ENCODE measurements at places on chromosomes 5 and 9.
A peak's percentile ranks its signal among the peaks of the same experiment; 100 is the strongest.

DNA sequence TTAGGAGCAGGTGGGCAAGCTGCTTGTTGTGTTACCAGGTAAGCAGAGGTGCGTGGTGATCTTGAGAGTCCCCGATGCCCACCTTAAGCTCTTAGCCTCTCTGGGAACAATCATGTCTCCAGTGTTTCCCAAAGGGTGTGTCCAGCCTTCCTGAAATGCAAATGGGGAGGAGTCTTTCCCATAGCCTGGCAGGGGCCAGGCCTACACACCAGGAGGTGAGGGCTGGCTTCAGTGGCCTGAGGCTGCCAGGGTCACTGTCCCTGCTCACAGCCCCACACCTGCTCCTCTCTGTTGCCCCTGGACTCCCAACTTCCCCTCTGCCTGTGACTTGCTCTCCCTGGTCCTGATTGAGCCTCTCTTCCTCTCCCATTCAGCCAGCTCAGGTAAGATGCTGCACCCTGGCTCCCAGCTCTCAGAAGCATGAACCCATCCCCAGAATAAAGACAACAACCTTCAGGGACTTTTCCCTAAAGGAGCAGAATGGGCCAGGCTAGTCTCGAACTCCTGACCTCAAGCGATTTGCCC, 65.7 kb upstream of the PHYKPL start:
- DNase-seq: no peak

GRCh38 chr9:134612309-134612708, 29.3 kb upstream of the COL5A1 start:
- no peak for DNase-seq

GRCh38 chr9:127866535-127866934, 10.9 kb downstream of the AK1 start:
- DNase-seq: no peak

DNA sequence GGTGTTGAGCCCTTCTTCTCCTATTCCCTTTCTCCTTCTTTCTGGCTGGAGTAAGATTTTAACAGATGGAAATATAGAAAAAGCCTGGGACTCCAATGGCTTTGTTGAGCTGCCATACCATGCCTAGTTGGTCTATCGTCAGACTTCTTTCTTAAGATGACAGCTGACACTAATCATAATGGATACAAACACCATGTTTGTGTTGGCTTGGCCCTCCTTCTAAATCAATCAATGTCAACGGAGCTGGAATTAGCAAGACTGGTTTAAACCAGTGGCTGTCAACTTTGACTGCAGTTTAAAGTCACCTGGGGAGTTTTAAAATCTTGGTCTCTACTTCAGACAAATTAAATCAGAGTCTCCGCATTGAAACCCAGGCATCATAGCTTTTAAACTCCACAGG, 264.5 kb upstream of the PRR16 start:
- DNase-seq: no peak

DNA sequence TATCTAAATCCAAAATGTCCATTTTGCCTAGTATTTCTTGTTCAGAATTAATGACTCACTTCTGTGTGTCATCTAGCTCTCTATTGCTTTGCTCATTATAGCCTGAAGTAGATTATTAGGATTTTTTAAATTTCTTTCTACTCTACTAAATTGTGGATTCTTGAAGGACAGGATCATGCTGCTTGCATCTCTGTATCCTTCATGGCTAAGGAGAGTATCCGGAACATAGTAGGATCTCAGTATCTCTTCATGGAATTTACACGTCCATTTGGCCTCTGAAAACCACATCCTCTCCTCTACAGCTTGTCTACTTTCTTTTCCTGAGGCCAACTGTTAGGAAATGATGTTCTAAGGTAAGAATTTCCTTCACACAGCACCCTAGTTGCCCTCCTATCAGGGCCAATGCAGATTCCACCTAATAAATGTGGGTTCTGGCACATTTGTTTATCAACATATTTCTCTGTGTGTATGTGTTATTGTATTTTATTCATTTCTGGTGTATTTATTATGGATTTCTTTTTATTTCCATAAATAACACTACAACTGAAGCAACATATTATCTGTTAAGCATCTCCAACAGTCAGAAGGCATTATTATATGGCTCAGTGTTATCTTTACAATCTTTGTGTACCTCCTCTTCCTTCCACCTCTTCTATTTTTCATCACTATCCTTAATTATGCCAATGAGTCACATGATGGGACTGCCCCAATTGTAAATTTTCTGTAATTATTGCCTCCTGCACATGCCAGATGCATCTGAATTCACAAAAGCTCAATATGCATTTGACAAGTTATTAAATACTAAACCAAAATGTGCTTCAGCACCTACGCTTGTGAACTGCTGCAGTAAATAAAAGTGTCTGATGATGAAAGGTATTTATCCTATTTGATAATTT, 557.8 kb upstream of the TLE4 start:
- DNase-seq: no peak

DNA sequence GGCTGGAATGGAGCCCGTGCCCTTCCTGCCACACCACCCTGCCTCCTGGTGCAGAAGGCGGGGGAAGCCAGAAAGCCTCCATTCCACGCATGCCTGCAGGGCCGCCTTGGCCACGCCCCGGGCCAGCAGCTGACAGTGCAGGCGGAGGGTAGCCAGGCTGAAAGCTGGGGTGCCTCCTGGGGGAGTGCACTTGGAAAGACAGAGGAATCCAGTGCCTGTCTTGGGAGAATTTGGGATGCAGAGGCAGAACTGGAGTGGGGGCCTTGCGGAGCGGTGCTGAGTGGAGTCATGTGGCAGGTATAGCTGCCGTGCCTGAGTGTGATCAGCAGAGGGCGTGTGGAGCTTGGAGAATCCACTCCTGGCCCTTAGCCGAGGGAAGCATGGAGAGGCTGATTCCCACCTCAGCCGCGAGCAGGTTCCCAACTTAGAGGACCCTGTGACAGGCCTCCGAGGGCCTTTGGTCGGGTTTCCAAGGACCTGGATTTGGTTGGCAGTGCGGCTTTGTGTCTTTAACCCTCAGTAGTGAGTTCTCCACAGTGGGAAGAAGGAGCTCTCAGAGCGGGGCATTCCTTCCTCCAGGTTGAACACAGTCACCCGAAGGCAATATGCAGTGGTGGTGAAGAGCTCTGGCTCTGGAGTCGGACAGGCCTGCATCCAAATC, 9.1 kb upstream of the URM1 start:
- peak; percentile 35 for DNase-seq

DNA sequence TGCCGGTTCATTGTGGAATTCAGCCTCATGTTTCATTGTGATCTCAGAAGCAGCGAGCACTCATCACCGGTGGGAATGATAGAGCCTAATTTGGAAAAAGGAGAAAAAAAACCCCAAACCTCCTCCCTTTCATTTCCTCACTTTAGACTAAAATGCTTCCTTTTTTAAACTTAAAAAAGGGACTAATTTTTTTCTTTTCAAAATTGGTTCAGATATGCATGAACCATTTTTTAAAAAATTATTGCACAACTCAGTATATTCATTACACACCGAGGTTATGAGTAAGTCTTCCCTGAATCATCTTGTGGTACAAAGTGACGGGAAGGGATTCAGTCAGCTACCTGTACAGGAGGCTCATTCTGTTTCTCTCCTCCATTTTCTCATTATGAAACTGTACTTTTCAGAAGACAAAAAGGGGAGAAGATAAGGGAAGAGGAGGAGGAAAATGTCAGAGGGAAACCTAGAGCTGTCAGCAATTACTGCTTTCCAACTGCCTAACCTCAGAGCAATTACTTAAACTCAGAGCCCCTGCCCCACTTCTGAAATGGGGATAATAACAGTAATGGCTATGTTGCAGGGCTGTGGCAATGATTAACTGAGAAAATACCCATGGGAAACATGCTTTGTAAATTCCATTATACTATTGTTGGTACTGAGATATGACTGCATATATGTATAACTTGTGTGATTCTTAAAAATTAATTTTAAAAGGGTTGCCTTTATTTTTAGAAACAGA, 24.0 kb downstream of the GALNT10 start:
- DNase-seq: no peak

GRCh38 chr5:105554568-105555169, 1992.1 kb upstream of the NUDT12 start:
- DNase-seq: no peak

DNA sequence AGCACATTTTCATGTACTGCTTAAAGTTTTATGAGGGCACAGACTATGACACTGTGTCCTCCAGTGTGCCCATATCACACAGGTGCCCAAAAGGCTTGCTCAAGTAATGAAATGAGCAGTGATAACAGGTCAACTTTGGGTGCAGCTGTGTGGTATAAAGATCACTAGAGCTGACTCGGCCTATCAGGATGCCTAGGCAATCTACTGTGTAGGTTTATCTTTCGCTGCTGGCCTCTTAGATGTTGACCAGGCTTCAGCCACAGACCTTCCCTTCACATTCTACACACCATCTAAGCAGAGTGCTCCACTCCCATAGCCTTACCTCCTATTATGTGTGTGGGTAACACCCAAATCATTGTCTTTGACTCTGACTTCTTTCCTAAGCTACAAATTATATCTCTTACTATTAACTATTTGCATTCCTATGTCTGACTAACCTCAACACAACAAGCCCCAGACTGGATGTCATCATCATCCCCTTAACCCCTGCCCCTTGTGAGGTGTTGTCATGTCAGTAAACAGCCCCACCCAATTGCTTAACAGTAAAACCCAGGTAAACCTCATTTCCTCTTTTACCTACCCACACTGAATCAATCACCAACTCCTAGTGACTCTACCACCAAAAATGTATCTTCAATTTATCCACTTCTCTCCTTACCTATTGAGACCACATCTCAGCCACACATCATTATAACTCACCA, 2.5 kb downstream of the SREK1IP1 start:
- no peak for DNase-seq

GRCh38 chr9:113503613-113504211, 40.2 kb downstream of the RGS3 start:
- DNase-seq: no peak
